ENCODE measurements at places on chromosomes 3 and 15. TPM values are rescaled to one million over a fixed set of nuclear protein-coding genes. Genes with fewer than 3 reads are reported as not detected.

Gene GOLIM4
- total RNA-seq: 29.1 TPM

Gene PAQR5
- total RNA-seq: 1.9 TPM

Gene CNTN4
- total RNA-seq: 2.3 TPM

Gene LRTM1
- not detected for total RNA-seq

Gene SCAANT1
- not detected for total RNA-seq

Gene CLK3
- total RNA-seq: 110 TPM

Gene PYGO1
- 10.5 TPM for total RNA-seq

Gene HDC
- total RNA-seq: not detected

Gene GHSR
- not detected for total RNA-seq

Gene CFAP44
- 0.52 TPM for total RNA-seq
